ENCODE measurements at places on chromosomes 11 and 22.

DNA sequence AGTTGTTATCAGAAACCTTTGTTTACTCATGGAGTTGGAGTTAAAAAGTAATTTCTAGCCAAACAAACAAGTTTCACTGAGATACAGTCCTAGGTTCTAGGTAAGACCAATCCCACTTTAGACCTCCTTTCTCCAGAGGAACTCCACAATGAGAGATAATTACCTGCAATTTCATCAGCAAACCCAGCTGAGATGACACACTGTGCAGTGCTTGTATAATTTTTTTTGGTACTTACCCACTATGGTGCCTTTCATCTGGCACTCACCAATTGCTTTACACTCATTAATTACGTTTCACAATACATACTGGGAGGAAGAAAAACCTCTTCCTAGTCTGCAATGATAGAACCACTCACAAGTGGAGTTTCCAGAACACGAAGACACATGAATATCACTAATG is 1.8 kb upstream of the MUC15 start:
- DNase-seq = no peak

- no peak for DNase-seq
Observed at GRCh38 chr22:22710719-22711531, 66.5 kb downstream of the GGTLC2 start.

DNA sequence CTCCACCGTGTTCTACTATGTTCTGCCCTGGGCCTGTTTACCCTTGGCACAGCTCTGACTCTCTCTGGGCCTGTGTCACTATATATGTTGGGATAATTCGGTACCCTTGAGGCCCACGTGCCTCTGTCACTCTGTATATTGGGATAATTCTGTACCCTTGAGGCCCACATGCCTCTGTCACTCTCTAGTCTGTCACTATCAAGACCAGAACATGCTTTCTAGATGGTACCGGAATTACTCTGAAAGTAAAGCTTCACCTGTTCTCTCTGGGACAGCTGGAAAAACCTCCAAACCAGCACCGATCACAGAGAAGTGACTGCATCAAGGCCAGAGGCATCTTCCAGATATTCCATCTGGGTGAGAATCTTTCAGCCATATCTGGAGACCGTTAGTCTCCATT is 9.3 kb upstream of the FCHSD2 start:
- DNase-seq = no peak

GRCh38 chr22:43743131-43743530 is 69.0 kb downstream of the EFCAB6 start:
- no peak for DNase-seq

GRCh38 chr11:106691807-106692365 is 326.4 kb downstream of the GUCY1A2 start:
- no peak for DNase-seq

DNA sequence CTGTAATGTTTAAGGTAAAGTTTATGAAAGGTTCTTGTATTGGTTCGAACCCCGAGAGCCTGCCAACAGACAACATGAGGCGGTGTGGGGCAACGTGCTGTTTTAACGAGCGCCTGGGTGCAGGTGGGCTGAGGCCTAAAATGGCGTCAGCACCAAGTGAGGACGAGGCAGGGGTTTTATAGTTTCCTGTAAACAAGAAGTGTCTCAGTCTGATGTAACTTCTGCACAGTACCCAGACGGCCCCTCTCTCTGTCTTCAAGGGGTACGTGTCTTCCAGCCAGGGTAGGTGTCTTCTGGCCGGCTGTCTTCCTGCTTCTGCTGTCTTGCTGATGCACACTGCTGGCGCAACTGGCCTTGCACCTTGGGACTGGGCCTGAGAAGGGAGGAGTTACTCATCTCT is 2.7 kb downstream of the PPFIBP2 start:
- no peak for DNase-seq

GRCh38 chr11:46391578-46392420 is at the start of gene CHRM4:
Gene CHRM4 (minus strand): TSS chr11:46391776. CDS start chr11:46386557, 5,219 bp downstream.
- DNase-seq = no peak

DNA sequence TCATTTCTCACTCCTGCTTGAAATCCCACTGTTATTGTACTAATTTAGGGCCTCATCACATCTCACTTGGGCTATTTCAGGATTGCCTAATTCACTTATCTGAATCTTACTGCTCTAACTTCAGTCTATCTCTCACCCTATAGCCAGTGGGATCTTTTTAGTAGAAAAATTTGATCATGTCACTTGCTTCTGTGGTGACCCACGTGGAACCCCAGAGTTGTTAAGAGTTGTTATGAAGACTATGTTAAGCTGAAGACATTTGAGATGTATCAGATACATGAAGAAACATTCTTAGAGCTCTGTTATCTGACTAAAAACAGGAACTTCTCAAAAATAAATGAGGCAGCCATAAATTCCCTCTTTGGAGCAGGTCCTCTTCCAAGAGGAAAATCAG is 1375.6 kb upstream of the TENM4 start:
- DNase-seq = no peak

DNA sequence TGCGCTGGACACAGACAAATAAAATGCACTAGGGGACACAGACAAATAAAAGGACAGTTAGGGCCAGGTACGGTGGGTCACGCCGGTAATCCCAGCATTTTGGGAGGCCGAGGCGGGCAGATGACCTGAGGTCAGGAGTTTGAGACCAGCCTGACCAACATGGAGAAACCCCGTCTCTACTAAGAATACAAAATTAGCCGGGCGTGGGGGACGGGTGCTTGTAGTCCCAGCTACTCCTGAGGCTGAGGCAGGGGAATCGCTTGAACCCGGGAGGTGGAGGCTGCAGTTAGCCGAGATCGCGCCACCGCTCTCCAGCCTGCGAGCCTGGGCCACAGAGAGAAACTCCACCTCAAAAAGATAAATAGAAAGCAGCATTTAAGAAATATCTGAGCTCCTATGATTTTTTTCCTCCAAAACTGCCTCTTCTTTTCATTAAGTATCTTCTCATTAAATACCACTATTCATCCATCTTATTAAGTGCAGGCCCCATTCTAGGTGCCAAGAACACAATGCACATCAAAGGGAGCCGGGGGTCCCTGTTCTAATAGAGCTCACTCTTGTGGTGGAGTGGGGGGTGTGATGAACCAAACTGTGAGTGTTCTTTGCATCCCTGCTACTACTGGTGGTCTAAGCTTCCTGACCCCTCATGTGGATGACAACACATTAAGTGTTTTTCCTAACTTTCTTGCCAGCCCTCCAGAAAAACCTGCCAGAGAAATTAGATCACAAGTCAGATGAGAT is 766 bp upstream of the ZNHIT2 start:
- DNase-seq = no peak

- no peak for DNase-seq
Observed at GRCh38 chr11:117396970-117397369, 69.3 kb downstream of the CEP164 start.
